ENCODE measurements at places on chromosomes 3 and 15.

DNA sequence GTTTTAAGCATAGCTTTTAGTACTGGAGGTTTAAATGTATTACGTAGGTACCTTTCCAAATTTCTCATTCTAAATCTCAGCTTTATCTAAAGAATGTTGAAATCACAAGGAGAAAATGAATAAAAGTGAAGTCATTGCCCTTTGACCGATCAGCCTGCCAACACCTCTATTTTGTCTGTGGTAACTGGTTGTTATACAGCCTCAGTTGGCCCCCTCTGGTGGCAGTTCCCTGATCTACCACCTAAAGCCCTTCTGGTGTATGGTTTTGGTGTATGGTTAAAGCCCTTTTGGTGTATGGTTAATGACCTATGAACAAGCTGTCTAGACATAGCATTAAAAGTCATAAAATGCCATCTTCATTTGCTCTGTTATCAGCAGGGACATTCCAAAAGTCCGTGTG, 378.2 kb upstream of the AZI2 start:
- DNase-seq: no peak

- no peak for DNase-seq
These were observed 430.2 kb downstream of the LPP start for GRCh38 chr3:188584162-188584529.

DNA sequence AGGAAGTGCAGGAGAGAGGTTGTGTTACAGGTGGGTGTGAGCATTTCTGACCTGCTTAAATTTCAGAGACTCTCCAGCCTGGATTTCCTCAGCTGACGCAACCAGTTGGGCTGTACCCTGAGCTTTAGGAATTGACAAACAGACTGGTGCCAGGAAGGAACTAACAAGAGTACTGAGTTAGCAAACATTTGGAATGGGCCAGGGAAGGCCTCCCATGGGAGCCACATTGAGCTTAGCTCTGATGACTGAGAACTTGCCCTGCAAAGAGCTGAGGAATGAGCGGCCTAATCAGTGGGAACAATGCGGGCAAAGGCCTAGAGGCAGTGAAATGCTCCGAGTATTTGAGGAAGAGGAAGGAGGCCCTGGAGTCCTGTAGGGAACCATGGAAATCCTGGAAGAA, 254.2 kb downstream of the FEZF2 start:
- no peak for DNase-seq

- no peak for DNase-seq
These were observed 26.2 kb downstream of the HMCES start for GRCh38 chr3:129304962-129305222.
